SJCRH30 (cell line): ENCODE measurements at places on chromosomes 5 and 9.

GRCh38 chr5:80408484-80409366, 861 bp downstream of the ZFYVE16 start:
- peak; percentile 84 for DNase-seq

- DNase-seq: no peak
These were observed 97.5 kb downstream of the MRPS27 start for GRCh38 chr5:72222521-72222920.

DNA sequence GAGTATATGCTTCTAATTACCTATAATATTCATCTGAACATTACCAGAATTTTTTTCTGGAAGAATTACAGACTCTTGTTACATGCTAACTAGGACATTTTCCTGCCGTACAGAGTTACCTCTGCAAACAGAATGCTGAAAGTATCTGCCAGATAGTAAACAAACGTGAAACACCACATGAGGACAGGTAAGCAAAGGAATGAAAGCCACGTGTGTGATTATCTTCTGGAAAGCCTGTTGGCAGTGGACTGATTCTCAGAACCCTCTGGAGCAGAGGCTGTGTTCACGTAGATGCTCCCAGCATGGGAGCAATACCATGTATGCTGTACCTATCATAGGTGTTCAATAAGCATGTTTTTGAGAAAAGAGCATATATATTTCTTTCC, 472.6 kb downstream of the ENC1 start:
- DNase-seq: no peak

DNA sequence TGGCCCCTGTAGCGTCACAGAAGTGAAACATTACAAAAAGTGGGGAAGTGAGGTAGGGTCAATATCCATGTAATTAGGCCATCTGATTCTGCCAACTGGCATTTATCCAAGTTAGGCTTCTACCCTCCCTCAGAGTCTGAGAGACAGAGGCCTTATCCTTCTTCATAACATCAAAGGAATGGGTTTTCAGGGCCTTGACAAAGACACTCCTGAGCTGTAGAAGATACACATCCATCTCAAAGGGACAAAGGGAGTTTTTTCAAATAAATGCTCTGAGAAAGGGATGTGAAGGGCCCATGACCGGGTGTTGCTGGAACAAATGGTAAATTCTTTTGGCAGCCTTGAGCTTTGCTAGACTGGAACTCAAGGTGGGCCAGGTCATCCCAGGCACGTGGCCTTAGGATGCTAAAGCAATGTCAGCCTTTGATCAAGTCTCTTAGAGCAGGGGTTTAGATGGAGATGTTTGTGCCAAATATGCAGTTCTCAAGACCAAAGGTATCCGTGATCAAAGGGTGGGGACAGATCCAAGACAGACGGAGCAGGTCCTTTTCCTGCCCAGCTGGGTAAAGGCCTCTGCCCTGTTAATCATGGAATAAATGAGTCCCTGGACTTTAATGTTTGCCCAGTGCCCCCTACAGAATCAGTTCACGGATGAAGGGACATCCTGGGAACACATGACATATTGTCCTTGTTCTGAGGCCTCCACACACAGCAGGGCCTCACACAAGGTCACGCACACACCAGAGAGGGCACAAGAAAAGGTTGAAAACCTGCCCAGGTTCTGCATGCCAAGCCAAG, 10.0 kb upstream of the FAM169A start:
- no peak for DNase-seq

GRCh38 chr9:4987961-4988421, 2.9 kb downstream of the JAK2 start:
- peak; percentile 64 for DNase-seq

- DNase-seq: no peak
These were observed 29.4 kb upstream of the TTLL11 start for GRCh38 chr9:122122468-122122867.

- DNase-seq: peak; percentile 30
These were observed 526.9 kb downstream of the BNC2 start for GRCh38 chr9:16343249-16344237.

DNA sequence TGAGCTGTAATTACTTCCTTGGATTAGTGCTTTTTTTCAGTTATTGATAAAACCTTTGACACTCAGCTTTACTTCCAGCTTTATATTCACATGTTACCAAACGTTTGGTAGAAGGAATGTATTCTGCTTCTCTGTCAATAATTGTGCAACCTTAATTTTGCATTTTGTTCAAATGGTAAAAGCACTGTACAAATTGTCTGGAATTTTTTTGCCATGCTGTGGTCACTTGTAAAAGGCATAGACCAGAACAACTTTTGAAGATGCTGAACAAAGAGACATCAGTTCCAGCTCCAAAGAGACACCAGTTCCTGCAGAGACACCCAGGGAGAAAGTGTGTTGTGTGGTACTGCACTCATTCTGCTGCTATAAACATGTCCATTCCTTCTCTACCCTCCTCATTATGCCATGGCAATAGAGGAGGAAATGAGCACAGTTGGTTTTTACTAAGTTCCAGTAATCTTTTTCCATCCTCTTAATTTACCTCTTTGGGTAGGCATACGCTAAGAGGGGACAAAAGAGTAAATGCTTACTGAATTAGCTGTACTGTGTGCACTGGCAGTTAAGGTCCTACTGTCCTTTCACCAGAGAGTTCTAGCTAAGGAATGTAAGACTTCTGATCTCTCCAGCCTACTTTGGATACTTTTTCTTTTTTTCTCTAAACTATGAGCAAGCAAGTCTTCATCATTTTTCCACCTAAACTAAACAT, 387.4 kb downstream of the FGF10 start:
- DNase-seq: no peak

- DNase-seq: no peak
These were observed 4.6 kb downstream of the ARHGEF37 start for GRCh38 chr5:149585910-149586309.

DNA sequence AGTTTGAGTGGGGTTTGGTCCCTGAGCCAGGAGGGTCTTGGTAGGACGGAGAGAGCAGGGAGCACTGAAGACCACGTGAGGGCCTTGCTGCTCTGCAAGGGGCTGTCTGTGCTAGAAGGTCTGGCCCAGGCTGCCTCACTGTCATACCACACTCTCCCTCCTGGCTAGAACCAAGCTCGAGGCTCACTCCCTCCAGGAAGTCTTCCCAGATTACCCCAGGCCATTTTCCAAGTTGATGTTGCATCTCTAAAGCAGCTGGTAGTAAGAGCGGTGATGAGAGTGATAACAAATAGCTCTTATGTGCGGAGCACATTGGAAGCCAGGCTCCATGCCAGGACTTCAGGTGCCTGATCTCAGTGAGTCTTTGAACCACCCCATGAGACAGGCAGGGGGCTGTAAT, 6.6 kb downstream of the MYMK start:
- DNase-seq: no peak
